Stimulated activated naive CD4-positive, alpha-beta T cell (primary cell): ENCODE measurements at places on chromosomes 3 and 15.

DNA sequence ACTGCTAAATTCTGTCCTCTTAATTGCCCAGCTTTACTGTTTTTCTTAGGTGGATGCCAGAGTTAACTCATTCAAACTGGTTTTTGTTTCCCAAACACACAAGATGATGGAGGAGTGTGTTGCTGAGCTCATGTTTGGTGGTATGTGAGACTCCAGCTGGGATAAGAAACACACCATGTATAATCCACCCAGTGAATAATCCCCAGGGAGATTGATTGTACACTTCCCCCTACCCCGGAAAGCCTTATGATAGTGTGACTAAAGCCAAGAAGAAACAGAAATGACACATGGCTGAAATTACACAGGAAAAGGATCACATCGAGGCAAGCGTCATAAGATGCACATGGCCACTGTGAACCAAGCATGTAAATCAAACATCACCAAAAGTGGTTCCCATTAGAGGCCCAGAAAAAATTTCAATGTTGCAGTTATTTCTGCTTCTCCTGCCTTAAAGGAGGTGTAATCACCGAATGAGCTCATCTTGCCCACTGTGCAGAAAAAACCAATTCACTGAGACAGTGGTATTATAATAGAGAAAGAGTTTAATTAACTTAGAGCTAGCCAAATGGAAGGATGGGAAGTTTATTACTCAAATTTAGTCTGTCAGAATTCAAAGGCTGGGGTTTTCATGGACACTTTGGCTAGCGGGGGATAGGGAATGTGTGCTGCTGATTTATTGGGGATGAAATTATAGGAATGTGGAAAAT, 56.7 kb upstream of the MAGI1 start:
- DNase-seq: no peak

DNA sequence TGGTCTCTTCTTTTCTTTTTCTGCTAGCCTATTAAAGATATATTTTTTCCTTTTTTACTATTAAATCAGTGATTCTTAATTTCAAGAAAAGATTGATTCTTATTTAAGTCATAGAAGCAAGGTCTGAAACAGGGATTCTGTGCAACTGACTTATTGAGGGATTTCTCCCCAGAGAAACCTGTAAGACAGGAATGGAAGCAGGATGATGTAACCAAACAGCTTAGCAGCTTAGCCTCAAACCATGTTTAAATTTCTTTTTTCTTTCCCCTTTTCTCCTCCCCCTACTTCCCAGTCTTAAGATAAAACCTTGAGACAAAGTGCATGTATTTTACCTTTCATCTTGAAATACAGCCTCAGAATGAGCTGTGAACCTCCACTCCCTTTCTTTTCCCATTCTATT, 322.8 kb downstream of the NEK10 start:
- no peak for DNase-seq

DNA sequence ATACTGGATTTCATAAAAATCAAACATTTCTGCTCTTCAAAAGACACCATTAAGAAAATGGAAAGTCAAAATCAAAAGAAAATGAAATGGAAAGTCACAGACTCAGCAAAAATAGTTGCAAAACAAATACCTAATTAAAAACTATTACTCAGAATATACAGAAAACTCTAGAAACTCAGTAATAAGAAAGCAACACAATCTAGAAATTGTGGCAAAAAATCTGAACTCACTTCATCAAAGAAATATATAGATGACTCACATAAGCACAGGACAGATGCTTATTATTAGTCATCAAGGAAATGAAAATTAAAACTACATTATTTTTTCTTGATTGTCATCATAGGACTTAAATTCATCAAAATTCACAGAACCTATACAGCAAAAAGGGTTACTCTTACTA, 430.0 kb downstream of the SHQ1 start:
- no peak for DNase-seq

- no peak for DNase-seq
Observed at GRCh38 chr15:44763187-44763586, 26.9 kb downstream of the TRIM69 start.

DNA sequence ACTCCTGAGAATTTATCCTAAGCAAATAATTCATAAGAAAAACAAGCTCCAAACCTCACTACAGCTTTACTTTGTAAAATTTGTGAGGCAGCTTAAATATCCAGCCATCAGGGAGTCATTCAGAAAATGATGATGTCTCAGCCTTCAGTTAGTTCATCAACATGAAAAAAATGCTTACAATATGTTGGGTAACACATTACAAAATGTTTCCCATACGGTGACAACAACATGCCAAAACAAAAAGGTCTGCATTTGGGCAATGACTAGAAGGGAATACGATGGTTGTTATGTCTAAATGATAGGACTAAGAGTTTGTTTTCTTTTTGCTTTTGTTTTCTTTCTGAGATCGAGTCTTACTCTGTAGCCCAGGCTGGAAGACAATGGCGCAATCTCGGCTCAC, 47.0 kb upstream of the CFAP161 start:
- DNase-seq: no peak

DNA sequence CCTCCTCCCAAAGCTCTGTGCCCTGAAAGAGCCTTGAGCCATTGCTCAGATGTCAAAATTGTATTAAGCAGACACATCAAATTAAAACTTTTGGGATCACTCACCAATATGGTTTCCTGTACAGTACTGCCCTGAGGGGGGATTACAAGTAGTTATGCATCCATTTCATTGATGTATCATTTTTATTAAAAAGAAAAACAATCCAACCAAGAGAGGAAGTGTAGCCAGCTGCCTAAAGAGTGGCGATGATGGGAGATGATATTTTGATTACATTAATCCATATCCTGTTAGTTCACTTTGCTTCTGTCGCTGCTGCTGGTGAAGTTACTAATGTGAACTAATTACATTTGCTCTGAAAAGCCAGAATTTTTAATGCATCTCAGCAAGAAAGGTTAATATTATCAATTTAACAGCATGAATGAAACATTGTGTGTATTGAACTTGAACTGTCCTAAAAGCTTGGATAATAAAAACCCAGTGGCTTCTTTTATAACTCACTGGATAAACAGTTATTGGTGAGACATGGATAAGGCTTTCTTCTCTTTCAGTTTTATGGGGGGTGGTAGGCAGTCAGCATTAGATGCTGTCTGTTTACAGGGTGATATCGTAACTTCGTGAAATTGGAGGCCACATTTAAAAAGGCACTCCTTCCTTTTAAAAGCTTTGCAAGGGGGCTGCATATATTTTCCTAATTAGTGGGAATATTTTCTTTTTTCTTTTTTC, 87.7 kb downstream of the IGF1R start:
- no peak for DNase-seq

DNA sequence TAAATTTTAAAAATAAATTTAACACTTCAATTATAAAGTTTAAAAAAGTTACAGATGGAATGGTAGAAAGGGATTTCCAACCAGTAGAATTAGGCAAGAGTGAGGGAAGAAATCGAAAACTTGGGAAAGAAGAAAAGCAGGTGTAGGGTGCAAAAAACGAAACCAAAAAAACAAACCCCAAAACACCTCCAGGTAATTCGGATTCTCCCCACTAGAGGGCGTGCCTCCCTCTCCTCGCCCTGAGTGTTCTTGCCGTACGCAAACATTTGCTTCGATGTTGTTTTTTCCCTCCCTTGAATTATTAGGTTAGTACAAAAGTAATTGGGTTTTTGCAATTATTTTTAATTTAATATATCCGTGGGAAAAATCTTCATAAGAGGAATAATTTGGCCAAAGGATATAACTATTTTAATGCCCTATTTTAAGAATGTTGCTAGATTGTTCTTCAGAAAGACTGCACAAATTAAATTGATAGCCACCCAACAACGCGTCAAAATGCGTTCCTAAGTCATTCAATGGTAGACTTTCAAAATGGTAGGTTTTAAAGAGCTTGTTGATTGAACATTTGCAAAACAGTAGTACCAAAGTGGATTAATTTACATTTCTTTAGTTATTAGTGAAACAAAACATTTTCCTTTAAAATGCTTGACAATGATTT, 63.7 kb downstream of the SLC30A4 start:
- peak; percentile 91 for DNase-seq
